Naive thymus-derived CD4-positive, alpha-beta T cell (primary cell): ENCODE measurements at places on chromosomes 2 and 18. TPM values are rescaled to one million over a fixed set of nuclear protein-coding genes. Genes with fewer than 3 reads are reported as not detected.

HOXD1 gene
- total RNA-seq, result not detected

DNA sequence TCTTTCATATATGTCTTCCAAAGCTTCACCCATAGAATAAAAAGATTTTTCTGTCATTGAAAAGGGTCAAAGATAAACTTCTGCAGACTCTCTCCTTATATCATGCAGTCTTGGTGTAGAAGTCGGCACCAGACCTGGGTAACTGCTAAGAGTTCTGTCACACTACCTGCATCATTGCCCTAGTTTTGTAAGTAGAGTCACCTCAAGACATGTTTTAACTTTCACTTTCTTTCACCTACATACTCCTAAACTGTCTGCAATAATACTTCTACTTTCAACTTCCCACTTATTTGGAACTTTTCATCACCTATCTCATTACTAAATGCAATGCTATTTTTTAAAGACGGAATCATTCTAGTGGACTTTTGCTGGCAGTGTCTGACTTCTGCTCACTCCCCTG lies 475.6 kb upstream of the VRK2 start:
- H3K27me3 ChIP-seq, result no peaks in the 10 kb centered on the region
- H3K4me1 ChIP-seq, result no peaks in the 10 kb centered on the region
- no peak overlapping the region for H3K4me3 ChIP-seq
- H3K27ac ChIP-seq, result no peak overlapping the region
- no peaks in the 10 kb centered on the region for H3K36me3 ChIP-seq
- no peak for DNase-seq

GRCh38 chr2:166074430-166074829 lies 53.4 kb downstream of the SCN1A start:
- no peak for DNase-seq
- H3K27ac ChIP-seq, result no peak overlapping the region
- H3K27me3 ChIP-seq, result no peaks in the 10 kb centered on the region
- H3K36me3 ChIP-seq, result no peaks in the 10 kb centered on the region

- H3K36me3 ChIP-seq, result no peaks in the 10 kb centered on the region
- no peaks in the 10 kb centered on the region for H3K27me3 ChIP-seq
- no peaks in the 10 kb centered on the region for H3K4me1 ChIP-seq
- no peak overlapping the region for H3K27ac ChIP-seq
- no peak for DNase-seq
Measured at GRCh38 chr18:39741755-39742466, 2176.3 kb upstream of the CELF4 start.

GRCh38 chr2:233165895-233166661 lies 85.4 kb upstream of the ATG16L1 start:
- DNase-seq, result no peak
- no peaks in the 10 kb centered on the region for H3K4me1 ChIP-seq
- H3K27me3 ChIP-seq, result no peaks in the 10 kb centered on the region
- H3K27ac ChIP-seq, result no peak overlapping the region
- peaks cover 14% of the 10 kb centered on the region for H3K36me3 ChIP-seq
- H3K4me3 ChIP-seq, result no peak overlapping the region

SCYGR4 gene
- not detected for total RNA-seq

- H3K36me3 ChIP-seq, result no peaks in the 10 kb centered on the region
- no peaks in the 10 kb centered on the region for H3K27me3 ChIP-seq
- H3K4me1 ChIP-seq, result no peaks in the 10 kb centered on the region
- H3K4me3 ChIP-seq, result no peak overlapping the region
- no peak for DNase-seq
- H3K27ac ChIP-seq, result no peak overlapping the region
Measured at GRCh38 chr2:102331311-102331980, 20.1 kb downstream of the IL1RL1 start.

DNA sequence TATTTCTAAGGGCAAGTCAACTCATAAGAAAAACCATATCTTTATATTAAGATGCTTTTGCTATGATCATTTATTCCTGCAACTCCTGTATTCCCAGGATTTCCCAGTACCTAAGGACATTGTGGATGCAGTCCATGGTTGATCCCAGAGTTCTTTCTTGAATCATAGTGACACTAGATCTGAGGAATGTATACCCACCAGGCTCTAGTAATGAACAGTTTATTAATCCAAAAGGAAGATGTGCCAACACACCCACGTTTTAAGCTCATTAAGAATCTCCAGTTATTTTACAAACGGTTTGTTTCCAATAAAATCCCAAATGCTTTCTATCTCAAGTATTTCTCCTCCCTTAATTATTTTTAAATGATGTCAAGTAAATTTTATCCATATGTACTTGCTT lies 210.8 kb upstream of the ZEB2 start:
- H3K4me1 ChIP-seq, result no peaks in the 10 kb centered on the region
- no peak overlapping the region for H3K27ac ChIP-seq
- DNase-seq, result no peak
- no peak overlapping the region for H3K4me3 ChIP-seq
